Type B pancreatic cell (in vitro differentiated cells): ENCODE measurements at places on chromosomes 6 and 20.

GRCh38 chr6:129845696-129846095, 15.4 kb downstream of the TMEM244 start:
- H3K27ac ChIP-seq, result no peak overlapping the region
- H3K4me3 ChIP-seq, result no peak overlapping the region
- DNase-seq, result no peak

DNA sequence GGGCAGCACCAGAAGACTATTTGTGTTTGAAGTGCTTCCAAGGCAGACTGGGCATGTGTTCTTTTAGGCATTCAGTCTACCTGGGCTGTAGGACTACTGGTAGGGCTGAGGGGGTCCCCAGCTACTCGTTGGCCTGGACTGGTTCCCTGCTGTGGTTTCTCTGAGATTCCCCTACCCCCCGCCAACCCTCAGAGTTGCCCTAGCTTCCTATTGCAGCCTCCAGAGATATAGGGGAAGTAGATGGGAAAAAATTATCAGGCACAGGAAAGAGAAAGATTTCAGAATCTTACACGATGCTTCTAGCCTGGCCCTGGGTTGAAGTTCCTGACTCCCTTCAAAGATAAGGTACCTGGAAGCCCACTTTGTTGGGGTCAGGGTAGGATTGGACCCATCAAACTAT, 22.5 kb downstream of the BRPF3 start:
- H3K4me3 ChIP-seq, result no peak overlapping the region
- no peak overlapping the region for H3K27ac ChIP-seq
- H3K4me1 ChIP-seq, result no peaks in the 10 kb centered on the region
- peaks cover 38% of the 10 kb centered on the region for H3K36me3 ChIP-seq
- no peak for DNase-seq
- H3K27me3 ChIP-seq, result no peaks in the 10 kb centered on the region

DNA sequence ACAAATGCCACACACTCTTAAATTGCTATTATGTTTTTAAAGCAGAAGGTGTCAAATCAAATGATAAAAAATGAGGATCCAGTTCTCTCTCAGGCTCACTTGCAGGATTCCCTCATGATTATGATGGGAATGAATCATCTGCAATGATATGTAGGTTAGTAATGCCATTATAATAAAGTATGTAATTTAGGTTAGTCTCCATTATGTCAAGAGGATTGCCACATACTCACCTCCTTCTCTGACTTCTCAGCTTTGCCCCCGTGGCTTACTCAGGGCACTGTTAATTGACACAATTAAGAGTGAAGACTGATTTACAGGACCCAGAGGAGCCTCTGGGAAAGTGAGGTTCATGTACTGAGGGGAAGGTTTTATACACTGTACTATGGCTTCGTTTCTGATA, 591.7 kb upstream of the NRSN1 start:
- H3K27ac ChIP-seq, result no peak overlapping the region
- peaks cover 5% of the 10 kb centered on the region for H3K4me1 ChIP-seq
- peaks cover 3% of the 10 kb centered on the region for H3K36me3 ChIP-seq
- H3K27me3 ChIP-seq, result no peaks in the 10 kb centered on the region

DNA sequence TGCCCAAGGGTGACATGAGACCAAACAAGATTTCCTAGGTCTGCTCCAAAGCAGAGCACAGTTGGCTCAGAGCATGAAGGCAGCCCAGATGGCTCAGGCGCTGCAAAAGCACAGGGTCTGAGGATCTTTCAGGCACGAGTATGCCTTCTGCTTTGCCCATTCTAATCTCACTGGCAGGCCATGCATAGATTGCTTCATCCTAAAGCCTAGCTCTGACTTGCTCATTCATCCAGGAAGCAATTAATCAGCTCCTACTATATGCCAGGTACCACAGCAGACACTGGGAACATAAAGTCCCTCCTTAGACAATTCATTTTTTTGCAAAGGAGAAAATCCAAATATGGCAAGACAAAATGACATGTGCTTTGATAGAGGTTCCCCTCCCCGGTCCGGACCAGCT, 31.2 kb downstream of the GPLD1 start:
- no peaks in the 10 kb centered on the region for H3K4me1 ChIP-seq
- no peak overlapping the region for H3K4me3 ChIP-seq
- H3K27ac ChIP-seq, result no peak overlapping the region
- no peak for DNase-seq
- no peaks in the 10 kb centered on the region for H3K27me3 ChIP-seq

GRCh38 chr6:114651611-114652010, 308.8 kb upstream of the HS3ST5 start:
- no peak overlapping the region for H3K4me3 ChIP-seq
- no peak for DNase-seq
- no peaks in the 10 kb centered on the region for H3K4me1 ChIP-seq
- H3K27me3 ChIP-seq, result peaks cover 40% of the 10 kb centered on the region

DNA sequence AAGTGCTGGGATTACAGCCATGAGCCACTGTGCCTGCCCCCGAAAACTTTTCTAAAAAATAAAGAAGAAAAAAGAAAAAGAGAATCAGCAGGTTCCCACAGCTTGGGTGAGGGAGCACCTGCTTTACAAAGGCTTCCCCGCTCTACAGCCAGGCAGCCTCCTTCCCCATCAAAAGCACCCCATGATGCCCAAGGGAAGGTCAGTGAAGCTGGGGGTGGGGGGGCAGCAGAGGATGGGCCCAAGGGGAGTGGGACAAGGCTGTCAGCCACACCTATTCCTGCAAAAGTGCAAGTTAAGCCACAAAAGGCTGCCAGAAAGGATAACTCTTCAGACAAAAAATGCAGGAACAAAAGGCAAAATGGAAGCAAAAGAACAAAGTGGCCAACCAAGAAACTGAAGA, 72.5 kb downstream of the FAM50B start:
- H3K36me3 ChIP-seq, result no peaks in the 10 kb centered on the region
- H3K27ac ChIP-seq, result no peak overlapping the region
- peaks cover 4% of the 10 kb centered on the region for H3K4me1 ChIP-seq
